NCI-H2081 (cell line): ENCODE measurements at places on chromosomes 13 and 19.

DNA sequence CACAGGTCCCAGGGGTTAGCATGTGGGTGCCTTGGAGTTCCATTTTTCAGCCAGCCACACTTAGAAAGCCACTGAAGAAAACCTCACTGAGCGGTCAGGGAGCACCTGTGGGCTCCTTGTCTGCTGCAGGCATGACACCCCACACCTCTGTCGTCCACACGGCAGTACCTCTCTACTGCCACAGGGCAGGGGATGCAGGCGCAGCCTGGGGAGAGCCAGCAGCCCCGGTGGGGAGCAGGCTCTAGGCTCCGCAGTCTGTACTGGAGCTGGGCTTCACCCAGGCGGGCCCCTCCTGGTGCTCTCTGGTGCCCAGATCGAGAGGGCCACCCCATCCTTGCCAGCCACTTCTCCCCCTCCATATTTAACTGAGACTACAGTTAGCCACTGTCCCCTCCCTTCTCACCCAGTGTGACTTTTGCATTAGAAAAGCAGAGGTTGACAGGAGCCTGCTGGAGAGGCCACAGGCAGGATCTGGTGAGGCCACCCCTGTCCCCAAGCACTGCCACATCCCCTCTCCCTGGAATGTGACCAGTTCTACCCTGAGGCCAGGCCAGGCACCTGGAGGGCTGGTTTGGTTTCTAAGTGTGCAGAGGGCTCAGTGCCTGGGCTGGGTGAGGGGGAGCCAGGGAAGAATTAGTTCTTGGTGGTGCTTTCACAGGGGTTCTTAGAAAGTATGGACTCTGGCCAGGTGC, 104.4 kb downstream of the KDM4B start:
- no peak for DNase-seq

GRCh38 chr13:35687336-35687735, 210.8 kb upstream of the MAB21L1 start:
- no peak for DNase-seq

DNA sequence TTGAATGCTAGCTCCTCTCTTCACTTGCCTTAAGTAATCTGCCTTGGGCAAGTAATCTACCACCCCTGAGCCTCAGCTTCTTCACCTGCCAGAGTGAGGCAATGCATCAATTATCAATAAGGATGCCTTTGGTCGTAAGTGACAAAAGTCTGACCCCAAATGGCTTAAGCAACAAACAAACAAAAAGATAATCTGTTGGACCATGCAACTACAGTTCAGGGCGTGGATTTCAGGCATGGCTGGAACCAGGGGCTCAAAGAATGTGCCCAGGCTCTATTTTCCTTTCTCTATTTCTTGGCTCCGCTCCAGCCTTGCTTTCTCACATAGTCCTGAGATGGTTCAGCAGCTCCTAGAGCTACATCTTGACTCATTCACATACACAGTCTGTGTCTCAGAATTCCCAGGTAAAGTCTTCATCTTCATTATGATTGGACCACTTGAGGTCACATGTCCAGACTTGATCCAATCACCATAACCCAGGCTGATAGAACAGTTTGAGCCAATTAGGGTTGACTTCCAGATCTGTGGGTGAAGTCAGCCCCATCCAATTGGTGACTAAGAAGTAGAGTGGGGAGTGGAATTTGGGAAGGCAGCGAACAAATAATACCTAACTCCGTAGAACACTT, 29.6 kb downstream of the ACSBG2 start:
- no peak for DNase-seq

GRCh38 chr19:48325265-48325910, at the start of gene EMP3:
Gene EMP3 (plus strand): TSS chr19:48325552. CDS start chr19:48326845, 1,293 bp downstream.
- no peak for DNase-seq

- no peak for DNase-seq
These were observed 155.5 kb upstream of the VSTM2B start for GRCh38 chr19:29370276-29370675.

DNA sequence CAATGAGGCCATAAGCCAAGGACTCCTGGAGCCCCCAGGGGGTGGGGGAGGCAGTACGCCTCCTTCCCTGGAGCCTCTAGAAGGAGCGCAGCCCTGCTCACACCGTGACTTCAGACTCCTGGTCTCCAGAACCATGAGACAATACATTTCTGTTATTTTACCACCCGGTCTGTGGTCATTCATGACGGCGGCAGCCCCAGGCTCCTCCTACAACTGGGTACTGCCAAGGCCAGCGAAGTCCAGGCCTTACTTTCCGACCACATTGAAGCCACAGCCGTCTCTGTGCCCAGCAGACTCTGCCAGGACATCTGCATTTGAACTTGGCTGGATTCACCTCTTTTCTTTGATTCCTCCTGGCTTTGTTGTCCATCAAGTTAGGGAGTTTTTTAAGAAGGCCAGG, 10.5 kb downstream of the GNG7 start:
- no peak for DNase-seq

DNA sequence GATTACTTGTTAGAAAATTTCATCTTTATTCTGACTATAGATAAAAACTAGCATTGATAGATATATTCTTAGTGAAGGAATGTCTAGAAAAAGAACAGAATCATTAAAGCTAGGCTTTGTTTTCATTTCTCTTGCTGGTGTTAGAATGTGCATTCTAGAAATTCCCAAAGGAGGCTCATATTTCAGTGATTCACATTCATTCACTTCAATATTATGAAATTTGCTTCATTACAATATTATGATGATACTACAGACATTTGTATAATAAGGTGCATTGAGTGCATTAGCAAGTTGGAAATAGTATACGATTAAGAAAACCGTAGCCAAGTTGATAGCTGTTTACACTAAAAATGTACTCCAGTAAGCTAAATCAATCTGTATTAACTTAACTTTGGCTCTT, 70.7 kb upstream of the MYCBP2 start:
- no peak for DNase-seq

GRCh38 chr19:40224342-40225150, 1.9 kb downstream of the CCNP start:
- no peak for DNase-seq

DNA sequence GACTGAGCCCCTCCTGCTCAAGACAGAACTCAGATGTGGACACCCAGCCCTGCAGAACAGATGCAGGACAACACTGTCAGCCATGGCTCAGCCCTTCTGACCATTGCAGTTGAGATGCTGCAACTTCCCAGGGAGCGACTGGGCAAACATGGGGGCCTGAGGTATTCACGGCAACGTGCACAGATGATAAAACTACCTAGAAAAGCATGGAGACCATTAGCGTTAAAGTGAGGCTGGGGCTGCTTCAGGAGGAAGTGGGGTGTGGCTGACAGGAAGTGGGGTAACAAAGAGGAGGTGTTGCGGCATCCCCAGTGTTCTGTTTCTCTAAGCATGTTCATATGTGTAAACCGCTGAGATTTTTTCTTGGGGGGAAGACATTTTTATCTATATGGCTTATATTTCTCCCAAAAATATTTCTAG, 1.3 kb upstream of the SIGLEC9 start:
- no peak for DNase-seq
